RPMI7951 (cell line): ENCODE measurements at places on chromosomes 6 and 20. TPM values are rescaled to one million over a fixed set of nuclear protein-coding genes. Genes with fewer than 3 reads are reported as not detected.

Gene ASIP
- not detected in 2 replicates for total RNA-seq

Gene CALHM6
- 9.6 and 19.8 TPM in 2 replicates for total RNA-seq

Gene SAMD3
- total RNA-seq: 0.96 and 1.2 TPM in 2 replicates

Gene SLA2
- total RNA-seq: not detected in 2 replicates

Gene CALHM4
- not detected in 2 replicates for total RNA-seq

Gene TMEM151B
- total RNA-seq: 0.12 TPM in 1 of 2 replicates, not detected in the other

Gene PI16
- total RNA-seq: not detected in 2 replicates

Gene RBPJL
- not detected in 2 replicates for total RNA-seq

Gene TRIM15
- total RNA-seq: not detected in 2 replicates

Gene RIPOR3
- 10.0 and 10.8 TPM in 2 replicates for total RNA-seq

Gene CDH26
- not detected in 2 replicates for total RNA-seq

Gene ECI2
- 154 and 176 TPM in 2 replicates for total RNA-seq

Gene ZC2HC1B
- not detected in 2 replicates for total RNA-seq

Gene SNAP25
- total RNA-seq: 31.3 and 42.7 TPM in 2 replicates

Gene TRIM10
- total RNA-seq: not detected in 2 replicates

Gene PAX1
- total RNA-seq: not detected in 2 replicates

Gene QRSL1
- total RNA-seq: 13.9 and 15.8 TPM in 2 replicates

Gene PAK5
- total RNA-seq: not detected in 2 replicates

Gene THBS2
- 90.8 and 93.5 TPM in 2 replicates for total RNA-seq

Gene FGD2
- total RNA-seq: not detected in 2 replicates

Gene ARFGAP1
- total RNA-seq: 29.0 and 35.7 TPM in 2 replicates

Gene LRRC73
- 0.10 and 0.60 TPM in 2 replicates for total RNA-seq

Gene PNPLA1
- not detected in 2 replicates for total RNA-seq

Gene THEMIS
- not detected in 2 replicates for total RNA-seq

Gene ELOVL4
- total RNA-seq: 1.7 TPM in 2 replicates

Gene NKX2-2
- total RNA-seq: 0.20 TPM in 1 of 2 replicates, not detected in the other

Gene GRIK2
- total RNA-seq: 0.88 and 2.0 TPM in 2 replicates

Gene DZANK1
- 2.1 and 3.2 TPM in 2 replicates for total RNA-seq

Gene GSTA4
- total RNA-seq: 16.1 and 18.7 TPM in 2 replicates
